Right cardiac atrium (tissue), 5 donors: ENCODE measurements at places on chromosomes 12 and 14. TPM values are rescaled to one million over a fixed set of nuclear protein-coding genes. Genes with fewer than 3 reads are reported as not detected.

Gene SLC7A7
- 3.1 TPM for polyA plus RNA-seq

Gene FITM1
- 224 TPM for polyA plus RNA-seq

Gene KRT82
- polyA plus RNA-seq, result not detected

Gene ATXN3
- polyA plus RNA-seq, result 9.6 TPM

Gene CDH24
- polyA plus RNA-seq, result 2.5 TPM

Gene DNAH10
- 0.11 TPM for polyA plus RNA-seq

Gene P2RX2
- polyA plus RNA-seq, result not detected

Gene DPY19L2
- 28.1 TPM for polyA plus RNA-seq

Gene TSPAN19
- polyA plus RNA-seq, result 0.07 TPM

Gene RNASE1
- polyA plus RNA-seq, result 290 TPM
